ENCODE measurements at places on chromosomes 6 and 20.

DNA sequence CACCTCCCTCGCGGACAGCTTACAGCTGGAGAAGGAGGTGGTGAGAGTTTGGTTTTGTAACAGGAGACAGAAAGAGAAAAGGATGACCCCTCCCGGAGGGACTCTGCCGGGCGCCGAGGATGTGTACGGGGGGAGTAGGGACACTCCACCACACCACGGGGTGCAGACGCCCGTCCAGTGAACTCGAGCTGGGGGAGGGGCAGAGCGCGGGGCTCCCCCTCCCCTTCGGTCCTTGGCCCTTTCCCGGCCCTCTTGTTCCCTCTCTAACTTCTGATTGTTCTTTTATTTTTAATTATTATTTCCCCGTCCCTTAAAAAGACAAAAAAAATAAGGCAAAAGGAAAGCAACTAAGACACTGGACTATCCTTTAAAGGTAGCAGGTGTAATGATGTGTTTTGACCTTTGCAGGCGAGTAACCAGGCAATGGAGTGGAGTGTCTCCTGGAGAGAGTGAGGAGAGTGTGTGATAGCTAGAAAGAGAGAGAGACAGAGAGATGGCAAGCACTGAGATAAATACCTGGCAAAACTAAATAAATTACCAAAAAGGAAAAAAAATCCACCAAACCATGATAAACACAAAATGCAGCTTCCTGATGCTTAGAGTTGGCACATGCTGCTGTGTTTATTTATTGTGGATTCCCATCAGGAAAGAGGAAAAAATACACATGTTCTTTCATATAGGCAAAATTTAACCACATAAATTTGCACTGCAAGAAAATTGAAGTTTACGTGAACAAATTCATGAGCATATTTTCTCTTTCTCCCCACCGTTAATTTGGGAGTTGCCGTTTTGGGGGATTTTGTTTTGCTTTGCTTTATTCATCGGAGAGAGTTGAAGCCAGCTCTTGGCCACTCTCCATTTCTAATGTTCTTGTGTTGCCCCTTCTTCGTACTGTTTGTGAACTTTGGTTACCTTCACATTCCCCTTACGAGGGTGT lies 1.9 kb downstream of the POU3F2 start:
- no peak for DNase-seq

GRCh38 chr6:136701045-136701444 lies 91.2 kb downstream of the MAP3K5 start:
- DNase-seq = no peak

DNA sequence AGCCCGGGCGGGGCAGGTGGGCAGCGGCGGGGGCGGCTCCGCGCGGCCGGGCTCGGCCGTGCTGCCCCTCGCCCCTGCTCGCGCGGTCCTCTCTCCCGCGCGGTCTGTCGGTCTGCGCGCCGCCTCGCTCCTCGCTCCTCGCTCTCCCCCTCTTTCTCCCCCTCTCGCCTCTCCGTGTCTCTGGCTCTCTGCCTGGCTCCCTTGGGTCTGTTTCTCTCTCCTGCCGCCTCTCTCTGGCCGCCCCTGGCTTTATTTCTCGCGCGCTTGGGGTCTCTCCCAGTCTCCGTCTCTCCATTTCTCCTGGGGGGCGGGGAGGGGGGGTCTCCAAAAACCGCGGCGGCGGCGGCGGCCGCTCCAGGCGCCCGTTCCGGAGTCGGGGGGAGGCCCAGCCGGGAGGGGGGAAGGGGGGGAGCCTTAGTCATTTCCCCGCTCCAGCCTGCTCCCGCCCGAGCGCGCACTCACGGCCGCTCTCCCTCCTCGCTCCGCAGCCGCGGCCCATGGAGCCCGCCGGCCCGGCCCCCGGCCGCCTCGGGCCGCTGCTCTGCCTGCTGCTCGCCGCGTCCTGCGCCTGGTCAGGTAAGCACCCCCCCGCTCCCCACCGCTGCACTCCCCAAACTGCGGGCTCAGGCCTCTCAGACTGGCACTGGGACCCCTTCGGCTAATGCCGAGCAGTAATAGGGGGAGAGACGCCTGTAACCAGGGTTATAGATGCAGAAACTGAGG lies at the start of gene SIRPA:
SIRPA (plus strand) TSS at position 457 of the 723 bp plus-strand sequence; CDS start at position 498, 41 bp downstream.
- no peak for DNase-seq

- no peak for DNase-seq
Measured at GRCh38 chr6:19991176-19991575, 154.0 kb downstream of the ID4 start.

- DNase-seq = no peak
Measured at GRCh38 chr6:3557336-3557735, 100.5 kb upstream of the SLC22A23 start.

GRCh38 chr6:164152611-164153010 lies 738.1 kb downstream of the QKI start:
- no peak for DNase-seq

GRCh38 chr20:14910126-14910525 lies 572.7 kb upstream of the FLRT3 start:
- DNase-seq = no peak

DNA sequence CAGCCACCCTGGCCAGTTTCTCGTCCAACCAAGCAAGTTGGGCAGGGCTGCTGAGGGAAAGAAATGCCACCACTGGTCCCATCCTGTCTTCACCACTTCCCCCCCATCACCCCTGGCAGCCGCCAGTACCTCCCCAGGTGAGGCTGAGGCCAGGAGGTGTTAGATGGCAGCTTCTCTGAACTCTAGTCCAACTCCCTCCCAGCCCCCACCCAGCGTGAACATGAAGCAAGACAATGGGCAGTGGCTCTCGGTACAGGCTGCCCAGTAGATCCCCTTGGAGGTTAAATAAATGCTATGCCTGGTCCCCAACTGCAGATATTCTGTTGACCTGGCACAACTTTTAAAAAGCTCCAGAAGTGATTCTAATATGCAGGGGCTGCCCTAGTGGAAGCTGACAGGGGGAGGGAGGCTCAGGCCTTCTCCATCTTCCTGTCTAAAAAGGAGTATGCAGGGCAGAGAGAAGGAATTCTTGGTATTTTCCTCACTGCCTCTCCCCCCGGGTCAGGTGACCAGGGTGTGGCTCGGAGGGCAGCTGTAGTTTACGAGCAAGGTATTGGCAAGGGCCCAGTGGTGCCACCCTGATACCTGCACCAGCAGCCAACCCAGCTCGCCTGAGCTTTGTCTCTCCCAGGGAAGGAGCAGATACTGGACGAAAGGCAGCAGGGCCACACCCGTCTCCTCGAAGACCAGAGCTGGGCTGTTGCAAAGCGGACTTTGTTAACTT lies 25.7 kb downstream of the KCNK5 start:
- DNase-seq = no peak

GRCh38 chr6:33851959-33852358 lies 48.2 kb upstream of the MLN start:
- no peak for DNase-seq
